ENCODE measurements at places on chromosomes 7 and 10. TPM values are rescaled to one million over a fixed set of nuclear protein-coding genes. Genes with fewer than 3 reads are reported as not detected.

Gene ZP3
- total RNA-seq: 4.5 TPM

- H3K4me1 ChIP-seq: no peaks in the 10 kb centered on the region
- no peaks in the 10 kb centered on the region for H3K36me3 ChIP-seq
- H3K27me3 ChIP-seq: peaks cover 49% of the 10 kb centered on the region
- DNase-seq: peak; percentile 28
- H3K27ac ChIP-seq: no peak within 1 kb of the TSS
- H3K4me3 ChIP-seq: 0 out of 2 replicates have a peak within 1 kb of the TSS, but pooled peaks have one; percentile 19
Measured at GRCh38 chr10:7666253-7667023, at the start of gene ITIH5. Gene ITIH5 (minus strand): TSS chr10:7666966. CDS start chr10:7666892, 74 bp downstream.

GRCh38 chr7:157019718-157020451 lies 9.4 kb upstream of the MNX1 start:
- no peaks in the 10 kb centered on the region for H3K36me3 ChIP-seq
- no peak overlapping the region for H3K27ac ChIP-seq
- H3K27me3 ChIP-seq: peaks cover 100% of the 10 kb centered on the region
- H3K4me1 ChIP-seq: no peaks in the 10 kb centered on the region
- H3K4me3 ChIP-seq: no peak overlapping the region

Gene GJD4
- total RNA-seq: not detected

DNA sequence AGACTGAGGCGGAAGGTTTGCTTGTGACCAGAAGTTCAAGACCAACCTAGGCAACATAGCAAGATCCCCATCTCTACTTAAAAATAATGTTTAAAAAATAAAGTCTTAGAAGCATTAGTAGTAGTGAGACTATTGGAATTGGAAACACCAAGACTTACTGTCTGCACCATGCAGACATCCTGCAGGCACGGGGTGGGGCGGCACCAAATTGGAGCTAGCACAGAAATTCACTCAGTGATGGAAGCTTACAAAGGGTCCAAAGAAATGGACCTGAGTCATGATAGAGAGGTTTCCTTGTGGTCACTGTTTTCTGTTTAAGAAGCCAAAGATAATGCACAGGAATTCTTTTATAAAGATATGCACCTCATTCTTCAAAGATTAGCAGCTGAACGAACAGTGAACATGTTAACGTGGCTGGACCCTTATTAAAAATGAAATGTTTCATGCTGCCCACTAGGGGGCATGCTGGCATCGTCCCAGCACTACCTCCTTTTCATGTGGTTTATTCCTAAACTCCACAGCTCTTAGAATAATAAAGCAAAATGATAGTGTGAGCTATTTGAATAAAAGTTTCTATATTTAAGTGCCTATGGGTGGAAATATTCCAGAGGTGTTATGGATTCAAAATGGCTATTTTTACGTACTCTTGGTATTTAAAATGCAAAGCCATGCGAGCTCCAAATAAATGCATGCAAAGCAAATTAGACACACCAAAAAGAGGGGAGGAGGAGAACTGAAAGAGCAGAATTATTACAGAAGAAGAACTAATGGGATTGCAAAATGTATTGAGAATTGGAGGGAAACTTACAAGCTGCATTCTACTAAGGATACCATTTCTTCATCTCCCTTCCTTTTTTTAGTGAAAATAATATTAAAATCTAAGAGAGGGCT lies 28.6 kb downstream of the PDSS1 start:
- H3K36me3 ChIP-seq: no peaks in the 10 kb centered on the region
- H3K4me3 ChIP-seq: no peak overlapping the region
- H3K27me3 ChIP-seq: no peaks in the 10 kb centered on the region
- DNase-seq: peak; percentile 68

- DNase-seq: no peak
- H3K27ac ChIP-seq: no peak overlapping the region
- H3K4me1 ChIP-seq: peaks cover 11% of the 10 kb centered on the region
- H3K36me3 ChIP-seq: 0 out of 2 replicates have a peak, but pooled peaks cover 3% of the 10 kb centered on the region
- H3K4me3 ChIP-seq: no peak overlapping the region
Measured at GRCh38 chr10:125127110-125127509, 33.3 kb downstream of the CTBP2 start.

DNA sequence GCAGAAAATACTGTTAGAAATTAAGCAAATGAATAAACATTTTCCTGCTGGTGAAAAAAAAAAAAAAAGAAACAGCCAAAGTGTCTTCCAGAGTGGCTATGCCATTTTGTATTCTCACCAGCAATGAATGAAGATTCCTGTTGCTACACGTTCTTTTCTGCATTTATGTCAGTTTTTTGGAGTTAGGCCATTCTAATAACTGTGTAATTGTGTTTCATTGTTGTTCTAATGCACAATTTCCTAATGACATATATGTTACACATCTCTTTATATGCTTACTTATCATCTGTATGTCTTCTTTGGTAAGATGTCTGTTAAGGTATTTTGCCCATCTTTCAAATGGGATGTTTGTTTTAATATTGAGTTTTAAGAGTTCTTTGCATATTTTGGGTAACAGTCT lies 213.7 kb downstream of the ITGB1 start:
- DNase-seq: no peak
- H3K36me3 ChIP-seq: no peaks in the 10 kb centered on the region
- H3K4me3 ChIP-seq: no peak overlapping the region
- H3K27ac ChIP-seq: no peak overlapping the region
- no peaks in the 10 kb centered on the region for H3K27me3 ChIP-seq

- no peaks in the 10 kb centered on the region for H3K36me3 ChIP-seq
Measured at GRCh38 chr10:16673443-16673842, 143.8 kb downstream of the RSU1 start.

GRCh38 chr10:32957341-32958084 lies 517 bp downstream of the ITGB1 start:
- H3K4me3 ChIP-seq: peak overlapping the region; percentile 84
- H3K27me3 ChIP-seq: no peaks in the 10 kb centered on the region
- peak overlapping the region; percentile 96 for H3K27ac ChIP-seq
- H3K4me1 ChIP-seq: peaks cover 52% of the 10 kb centered on the region
- H3K36me3 ChIP-seq: peaks cover 28% of the 10 kb centered on the region

DNA sequence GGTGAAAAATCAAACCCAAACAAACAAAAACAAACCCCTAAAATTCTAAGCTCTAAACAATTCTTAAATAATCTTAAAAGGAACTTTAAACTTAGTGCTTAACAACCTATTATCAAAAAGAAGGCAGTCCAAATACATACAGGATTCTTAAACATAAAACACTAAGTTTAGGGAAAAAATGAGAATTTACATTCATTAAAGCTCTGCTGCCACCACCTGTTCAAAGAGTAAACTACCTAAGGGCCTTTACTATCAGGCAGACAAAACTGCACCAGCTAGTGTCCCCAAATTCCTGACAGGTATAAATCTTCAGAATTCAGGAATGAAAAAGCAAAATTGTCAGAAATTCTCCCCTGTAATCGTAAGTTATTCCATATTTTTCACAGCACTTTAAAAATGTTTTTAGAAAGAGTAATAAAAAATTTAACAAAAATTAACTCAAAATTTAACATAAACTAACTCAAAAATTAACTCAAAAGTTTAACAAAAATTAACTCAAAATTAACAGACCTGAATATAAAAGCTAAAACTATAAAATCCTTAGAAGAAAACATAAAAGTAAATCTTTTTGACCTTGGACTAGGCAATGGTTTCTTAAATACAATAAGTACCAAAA lies 55.1 kb downstream of the PDZD8 start:
- no peaks in the 10 kb centered on the region for H3K4me1 ChIP-seq
- H3K27ac ChIP-seq: no peak overlapping the region
- peaks cover 3% of the 10 kb centered on the region for H3K36me3 ChIP-seq
- no peak overlapping the region for H3K4me3 ChIP-seq
- DNase-seq: peak; percentile 62

DNA sequence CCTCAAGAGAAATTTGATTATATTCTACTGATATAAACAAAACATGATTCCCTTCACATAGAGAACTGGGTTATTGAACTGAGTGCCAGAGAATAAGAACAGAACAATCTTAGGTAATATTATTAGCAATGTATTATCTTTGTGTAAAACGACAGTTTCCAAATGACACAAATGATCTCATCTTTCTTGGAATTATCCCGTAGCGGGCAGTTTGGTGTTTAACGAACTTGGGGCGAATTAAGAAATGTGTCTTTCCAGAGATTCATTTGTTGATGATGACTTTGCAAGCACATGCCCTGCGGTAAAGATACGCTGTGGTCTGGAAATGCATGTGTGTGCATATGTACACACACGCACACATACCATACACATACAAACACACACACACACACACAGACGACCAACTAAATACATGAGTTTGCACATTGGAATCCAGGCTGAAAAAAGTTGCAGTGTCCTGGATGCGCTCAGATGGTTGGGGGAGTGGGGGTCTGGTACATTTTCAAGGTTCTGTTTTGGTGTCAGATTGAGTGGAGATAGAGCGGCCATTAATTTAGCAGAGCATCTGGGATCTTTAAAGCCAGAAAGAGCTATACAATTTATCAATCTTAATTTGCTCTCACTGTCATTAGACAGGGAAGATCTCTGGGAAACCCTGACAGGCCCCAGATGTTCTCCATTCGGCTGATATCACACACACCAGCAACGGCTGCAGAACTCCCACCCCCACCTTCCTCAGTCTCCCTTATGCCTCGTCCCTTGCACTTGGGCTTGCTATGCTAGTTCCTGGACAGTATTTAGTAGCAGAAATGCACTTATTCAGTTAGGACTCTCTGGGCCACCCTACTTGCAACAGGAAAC lies 112.4 kb upstream of the FAM171A1 start:
- H3K27ac ChIP-seq: no peak overlapping the region
- H3K4me1 ChIP-seq: peaks cover 17% of the 10 kb centered on the region
- no peaks in the 10 kb centered on the region for H3K27me3 ChIP-seq
- no peaks in the 10 kb centered on the region for H3K36me3 ChIP-seq
- H3K4me3 ChIP-seq: no peak overlapping the region

Gene C10orf62
- total RNA-seq: not detected

DNA sequence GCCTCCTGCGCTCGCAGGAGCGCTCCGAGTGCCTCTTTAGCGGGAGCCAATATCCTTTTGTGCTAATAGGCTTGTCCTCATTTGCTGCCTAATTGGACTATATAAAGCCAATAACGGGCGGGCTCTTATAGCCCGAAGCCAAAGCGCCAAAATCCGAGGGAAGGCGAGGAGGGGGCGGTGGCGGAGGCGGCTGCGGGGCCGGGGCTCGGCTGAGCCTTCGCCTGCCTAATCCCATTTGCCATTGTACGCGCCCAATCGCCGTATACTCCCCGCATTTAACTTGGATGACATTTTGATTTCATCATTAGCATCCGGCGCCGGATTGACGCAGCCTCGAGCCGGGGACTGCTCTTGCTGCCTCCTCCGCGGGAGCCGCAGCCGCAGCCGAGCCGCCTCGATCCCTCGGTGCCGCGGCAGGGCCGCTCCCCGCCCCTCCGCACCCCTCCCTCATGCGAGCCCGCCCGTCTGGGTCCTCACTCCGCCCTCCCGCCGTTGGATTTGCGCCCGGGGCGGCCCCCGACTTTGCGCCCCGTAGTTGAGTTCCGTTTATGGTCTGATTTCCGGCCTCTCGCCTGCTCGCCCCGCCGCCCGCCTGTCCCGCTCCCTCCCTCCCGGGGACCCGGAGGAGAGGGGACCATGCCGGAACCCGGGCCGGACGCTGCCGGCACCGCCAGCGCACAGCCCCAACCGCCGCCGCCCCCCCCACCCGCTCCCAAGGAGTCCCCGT lies at the start of gene HMX3:
Gene HMX3, plus strand, starts transcription at position 556 of the 727 bp plus-strand sequence. Its CDS starts 81 bp downstream, at position 637.
- H3K4me1 ChIP-seq: no peaks in the 10 kb centered on the region
- peak; percentile 62 for DNase-seq
- peak within 1 kb of the TSS; percentile 21 for H3K4me3 ChIP-seq

Gene SVOPL
- total RNA-seq: not detected

DNA sequence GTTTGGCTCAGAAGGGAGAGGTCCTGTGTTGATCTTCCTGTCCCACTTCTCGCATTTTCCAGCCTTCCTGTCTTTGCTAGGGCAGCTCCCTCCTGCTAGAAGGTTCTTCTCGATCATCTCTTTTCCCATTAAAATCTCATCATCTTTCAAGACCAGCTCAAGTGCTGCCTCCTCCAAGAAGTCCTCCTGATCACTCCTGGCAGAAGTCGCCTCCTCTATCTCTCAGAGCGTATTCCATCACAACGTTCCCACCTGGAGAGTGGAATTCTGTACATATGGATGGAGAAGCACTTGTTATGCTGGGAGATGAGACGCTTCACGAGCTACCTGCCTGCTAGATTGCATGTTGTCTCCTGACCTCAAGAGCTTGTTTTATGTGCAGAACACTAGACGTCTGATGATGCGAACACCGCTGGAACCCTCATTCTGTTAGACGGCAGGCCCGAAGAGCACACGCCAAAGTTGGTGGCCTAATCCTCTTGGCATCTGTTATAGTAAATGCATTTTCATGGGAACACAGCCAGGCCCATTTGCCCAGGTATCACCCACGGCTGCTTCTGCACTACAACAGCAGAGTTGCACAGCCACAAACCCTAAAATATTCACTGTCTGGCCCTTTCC lies 68.0 kb upstream of the INSIG1 start:
- no peak for DNase-seq
- peaks cover 21% of the 10 kb centered on the region for H3K4me1 ChIP-seq
- H3K27me3 ChIP-seq: no peaks in the 10 kb centered on the region
- H3K27ac ChIP-seq: peak overlapping the region; percentile 43
- no peaks in the 10 kb centered on the region for H3K36me3 ChIP-seq
- H3K4me3 ChIP-seq: no peak overlapping the region

DNA sequence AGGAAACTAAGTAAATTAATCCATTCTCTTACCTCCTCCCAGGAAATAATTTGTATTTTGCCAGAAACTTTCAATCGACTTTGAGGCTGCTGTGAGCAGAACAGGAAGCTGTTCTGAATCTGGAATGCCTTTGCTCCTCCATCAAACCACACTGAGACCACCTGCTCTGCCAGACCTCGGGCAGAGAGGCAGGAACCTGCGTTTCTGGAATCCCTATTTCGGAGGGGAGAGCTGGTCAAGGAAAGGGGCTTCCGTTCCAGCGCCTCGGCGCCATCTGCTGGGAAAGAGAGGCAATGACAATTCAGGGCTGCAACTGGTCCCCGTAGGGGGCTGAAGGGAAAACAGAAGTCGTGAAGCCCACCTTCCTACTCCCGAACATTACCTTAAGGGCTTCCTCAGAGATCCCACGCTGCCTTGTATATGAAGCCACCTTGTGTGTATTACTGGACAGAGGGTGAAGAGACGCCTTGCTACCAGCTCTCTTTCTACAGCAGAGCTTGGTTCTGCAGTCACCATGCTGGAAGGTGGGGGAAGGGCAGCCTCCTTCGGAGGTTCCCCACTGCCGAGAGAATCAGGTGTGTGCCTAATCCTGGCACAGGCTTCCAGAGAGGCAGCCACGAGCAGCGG lies 31.2 kb downstream of the ZNF467 start:
- H3K4me1 ChIP-seq: no peaks in the 10 kb centered on the region
- H3K27me3 ChIP-seq: peaks cover 12% of the 10 kb centered on the region
- H3K4me3 ChIP-seq: peak overlapping the region; percentile 70
- no peaks in the 10 kb centered on the region for H3K36me3 ChIP-seq

Data from GM23248 (cell line).